ENCODE measurements at places on chromosomes 7 and 10. TPM values are rescaled to one million over a fixed set of nuclear protein-coding genes. Genes with fewer than 3 reads are reported as not detected.
A peak's percentile ranks its signal among the peaks of the same experiment; 100 is the strongest.

FZD8 gene
- total RNA-seq, result 13.0 TPM

ATP5MK gene
- 429 TPM for total RNA-seq

DDX56 gene
- total RNA-seq, result 105 TPM

VWDE gene
- total RNA-seq, result 3.0 TPM

C10orf62 gene
- 0.26 TPM for total RNA-seq

PDZD7 gene
- total RNA-seq, result 0.58 TPM

VIPR2 gene
- not detected for total RNA-seq

CRPPA gene
- total RNA-seq, result 1.1 TPM

- peaks cover 13% of the 10 kb centered on the region for H3K4me1 ChIP-seq
- H3K27ac ChIP-seq, result peak overlapping the region; percentile 49
- DNase-seq, result no peak
- no peak overlapping the region for H3K4me3 ChIP-seq
- H3K36me3 ChIP-seq, result peaks cover 5% of the 10 kb centered on the region
- no peaks in the 10 kb centered on the region for H3K27me3 ChIP-seq
Observed at GRCh38 chr10:34753014-34753757, 61.9 kb downstream of the PARD3 start.

DNA sequence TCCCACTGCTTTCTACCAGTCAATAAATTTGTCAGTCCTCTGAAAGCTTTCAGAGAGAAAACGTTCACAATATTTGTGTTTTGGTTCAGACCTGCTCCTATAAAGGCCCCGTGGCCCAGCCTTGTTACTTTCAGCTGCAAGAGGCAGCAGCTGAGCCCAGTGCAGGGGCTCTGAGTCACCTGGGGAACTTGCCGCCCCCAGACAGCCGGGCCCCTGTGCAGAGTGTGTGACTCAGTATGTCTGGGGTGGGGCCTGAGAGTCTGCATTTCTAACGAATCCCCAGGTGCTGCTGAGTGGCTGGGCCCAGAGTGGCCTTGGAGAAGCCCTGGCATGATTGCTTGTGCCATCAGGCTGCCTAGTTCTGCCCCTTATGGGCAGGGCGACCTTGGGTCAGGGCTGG, 303.5 kb downstream of the PAXIP1 start:
- H3K4me3 ChIP-seq, result no peak overlapping the region
- no peaks in the 10 kb centered on the region for H3K4me1 ChIP-seq
- H3K27me3 ChIP-seq, result no peaks in the 10 kb centered on the region

- no peaks in the 10 kb centered on the region for H3K4me1 ChIP-seq
- no peaks in the 10 kb centered on the region for H3K36me3 ChIP-seq
- no peak overlapping the region for H3K27ac ChIP-seq
- DNase-seq, result no peak
Observed at GRCh38 chr10:52011118-52011517, 303.0 kb upstream of the DKK1 start.

DNA sequence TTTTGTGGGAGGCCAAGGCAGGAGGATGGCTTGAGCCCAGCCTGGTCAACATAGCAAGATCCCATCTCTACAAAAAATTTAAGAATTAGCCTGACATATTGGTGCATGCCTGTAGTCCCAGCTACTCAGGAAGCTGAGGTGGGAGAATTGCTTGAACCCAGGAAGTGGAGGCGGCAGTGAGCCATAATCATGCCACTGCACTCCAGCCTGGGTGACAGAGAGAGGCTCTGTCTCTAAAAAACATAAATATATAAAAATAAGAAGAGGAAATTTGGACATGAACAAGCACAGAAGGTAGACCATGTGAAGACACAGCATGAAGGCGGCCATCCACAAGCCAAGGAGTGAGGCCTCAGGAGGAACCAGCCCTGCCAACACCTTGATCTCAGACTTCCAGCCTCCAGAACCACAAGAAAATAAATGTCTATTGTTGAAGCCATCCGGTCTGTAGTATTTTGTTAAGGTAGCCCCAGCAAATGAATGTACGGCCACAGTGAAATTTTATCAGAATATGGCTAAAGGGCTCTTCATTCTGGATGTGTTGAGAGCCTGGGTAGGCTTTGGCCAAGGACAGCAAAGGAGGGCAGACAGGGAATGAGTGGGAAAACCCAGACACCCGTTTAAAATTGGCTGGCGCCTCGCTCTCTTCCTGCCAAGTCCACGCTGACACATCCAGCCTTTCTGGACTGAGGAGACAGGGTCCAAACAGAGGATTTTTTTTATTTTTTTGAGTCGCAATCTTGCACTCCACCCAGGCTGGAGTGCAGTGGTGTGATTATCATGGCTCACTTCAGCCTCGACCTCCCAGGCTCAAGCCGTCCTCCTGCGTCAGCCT, 12.9 kb upstream of the GRID2IP start:
- no peak for DNase-seq
- no peak overlapping the region for H3K4me3 ChIP-seq
- H3K36me3 ChIP-seq, result no peaks in the 10 kb centered on the region
- H3K4me1 ChIP-seq, result no peaks in the 10 kb centered on the region
- H3K27ac ChIP-seq, result no peak overlapping the region
- H3K27me3 ChIP-seq, result no peaks in the 10 kb centered on the region

DNA sequence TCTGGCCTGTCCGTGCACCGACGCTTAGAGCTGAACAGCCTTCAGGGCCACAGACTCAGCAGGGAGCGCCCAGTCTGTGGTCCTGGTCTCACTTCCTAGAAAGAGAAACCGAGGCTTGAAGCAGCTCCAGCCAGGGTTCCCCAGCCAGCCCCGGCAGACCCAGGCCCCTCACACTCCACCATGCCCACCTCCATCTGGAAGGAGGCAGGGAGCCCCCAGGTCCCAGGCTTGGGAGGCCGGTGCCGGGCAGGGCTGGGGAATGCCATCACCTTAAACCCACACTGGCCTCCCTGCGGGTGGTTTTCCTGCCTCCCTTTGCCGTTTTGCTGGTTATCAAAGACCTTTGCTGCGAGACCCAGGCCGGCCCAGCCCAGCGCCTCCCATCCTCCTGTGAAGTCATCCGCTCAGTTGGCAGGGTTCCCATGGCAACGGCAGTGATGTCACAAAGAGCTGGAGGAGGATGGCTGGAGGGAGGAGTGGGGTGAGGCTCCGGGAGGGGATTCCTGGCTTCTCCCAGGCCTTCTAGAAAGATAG, 24.0 kb downstream of the ELFN1 start:
- no peaks in the 10 kb centered on the region for H3K4me1 ChIP-seq
- H3K36me3 ChIP-seq, result no peaks in the 10 kb centered on the region
- no peak overlapping the region for H3K4me3 ChIP-seq
- no peak overlapping the region for H3K27ac ChIP-seq

DNA sequence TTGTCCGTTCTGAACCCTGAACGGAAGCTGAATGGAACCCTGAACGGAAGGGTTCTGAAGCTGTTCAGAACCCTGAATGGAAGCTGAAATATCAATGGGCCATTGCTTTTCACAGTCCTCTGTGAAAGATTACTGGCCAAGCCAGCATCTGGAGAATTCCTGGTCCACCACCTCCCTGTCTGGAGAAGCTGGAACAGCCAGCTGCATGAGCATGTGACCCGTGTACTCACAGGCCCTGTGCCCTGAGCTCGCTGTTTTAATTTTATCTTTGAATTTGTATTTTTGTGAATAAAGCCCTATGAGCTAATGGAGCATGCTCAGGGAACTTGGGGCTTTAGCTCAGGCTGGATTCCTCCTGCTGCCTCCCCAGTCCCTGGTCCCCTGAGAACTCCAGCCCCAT, 37.2 kb downstream of the HTRA1 start:
- H3K27me3 ChIP-seq, result no peaks in the 10 kb centered on the region
- peaks cover 45% of the 10 kb centered on the region for H3K4me1 ChIP-seq
- peaks cover 59% of the 10 kb centered on the region for H3K36me3 ChIP-seq

DNA sequence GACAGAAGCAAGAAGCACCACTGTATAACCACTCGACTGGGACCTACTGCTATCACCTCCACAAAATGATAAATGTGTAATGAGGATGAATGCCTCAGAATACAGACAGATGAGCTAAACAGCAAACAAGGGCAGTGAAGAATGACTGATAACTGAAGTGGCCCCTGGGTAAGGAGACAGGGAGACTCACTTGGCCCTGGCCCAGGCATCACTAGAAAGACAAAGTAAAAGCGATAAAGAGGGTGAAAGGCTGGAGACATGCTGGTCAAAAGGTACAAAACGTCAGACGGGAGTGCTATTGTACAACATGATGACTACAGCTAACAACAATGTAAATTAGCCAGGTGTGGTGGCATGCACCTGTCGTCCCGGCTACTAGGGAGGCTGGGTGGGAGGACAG, 27.8 kb upstream of the APBB1IP start:
- no peak for DNase-seq
- no peaks in the 10 kb centered on the region for H3K4me1 ChIP-seq
- H3K36me3 ChIP-seq, result no peaks in the 10 kb centered on the region
- no peak overlapping the region for H3K27ac ChIP-seq
- no peak overlapping the region for H3K4me3 ChIP-seq

GRCh38 chr10:130758529-130758928, 553.0 kb downstream of the TCERG1L start:
- no peaks in the 10 kb centered on the region for H3K4me1 ChIP-seq
- H3K27me3 ChIP-seq, result no peaks in the 10 kb centered on the region
- DNase-seq, result no peak
- no peaks in the 10 kb centered on the region for H3K36me3 ChIP-seq
- no peak overlapping the region for H3K4me3 ChIP-seq
- H3K27ac ChIP-seq, result no peak overlapping the region

GRCh38 chr7:117012696-117013095, 59.4 kb downstream of the ST7 start:
- no peak overlapping the region for H3K4me3 ChIP-seq
- DNase-seq, result peak; percentile 43
- H3K36me3 ChIP-seq, result no peaks in the 10 kb centered on the region
- no peaks in the 10 kb centered on the region for H3K27me3 ChIP-seq
- no peak overlapping the region for H3K27ac ChIP-seq

GRCh38 chr10:34766811-34767494, 48.1 kb downstream of the PARD3 start:
- H3K27me3 ChIP-seq, result no peaks in the 10 kb centered on the region
- H3K4me1 ChIP-seq, result peaks cover 68% of the 10 kb centered on the region
- peak overlapping the region; percentile 59 for H3K27ac ChIP-seq
- H3K4me3 ChIP-seq, result no peak overlapping the region
- peaks cover 5% of the 10 kb centered on the region for H3K36me3 ChIP-seq
- no peak for DNase-seq

- no peak for DNase-seq
- H3K36me3 ChIP-seq, result no peaks in the 10 kb centered on the region
- H3K4me1 ChIP-seq, result no peaks in the 10 kb centered on the region
- peaks cover 10% of the 10 kb centered on the region for H3K27me3 ChIP-seq
Observed at GRCh38 chr7:114879554-114879953, 42.3 kb upstream of the MDFIC start.

DNA sequence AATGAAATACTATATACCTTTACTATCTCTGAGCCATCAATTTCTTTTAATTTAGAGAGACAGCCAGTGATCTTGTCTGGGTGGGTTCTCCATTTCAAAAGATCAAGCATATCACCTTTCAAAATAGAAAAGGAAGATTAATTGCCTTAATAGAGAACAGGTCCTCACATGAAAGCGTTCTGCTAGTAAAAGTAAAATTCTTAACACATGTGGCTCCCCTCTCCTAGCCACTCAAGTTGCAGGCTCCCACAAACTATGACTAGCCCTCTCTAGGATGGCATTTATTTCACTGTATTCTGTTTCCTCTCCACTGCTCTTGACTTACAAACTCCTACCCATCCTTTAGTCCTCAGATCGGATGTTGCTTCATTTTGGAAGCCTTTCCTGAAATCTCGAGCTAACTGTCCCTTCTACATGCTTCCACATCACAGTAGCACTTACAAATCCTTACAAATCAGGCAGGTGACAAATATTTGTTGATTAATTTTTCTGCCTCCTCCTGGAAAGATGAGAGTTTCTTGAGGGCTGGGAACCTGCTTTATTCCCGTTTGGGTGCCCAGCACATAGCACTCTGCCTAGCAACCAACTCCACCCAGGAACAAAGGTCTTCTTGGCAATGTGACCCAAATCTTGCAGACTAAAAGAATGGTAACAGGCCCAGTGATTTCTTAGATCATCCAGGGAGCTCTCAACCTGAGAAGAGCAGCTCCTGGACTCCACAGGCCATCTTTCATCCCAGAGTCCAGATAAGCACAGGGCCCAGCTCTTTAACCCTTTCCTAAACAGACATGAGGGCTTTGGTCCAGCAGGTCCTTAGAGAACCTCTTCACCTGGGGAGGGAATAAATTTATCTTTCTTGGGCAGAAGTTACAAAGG, 310.4 kb upstream of the IMMP2L start:
- no peak overlapping the region for H3K27ac ChIP-seq
- no peak overlapping the region for H3K4me3 ChIP-seq
- H3K27me3 ChIP-seq, result no peaks in the 10 kb centered on the region

DNA sequence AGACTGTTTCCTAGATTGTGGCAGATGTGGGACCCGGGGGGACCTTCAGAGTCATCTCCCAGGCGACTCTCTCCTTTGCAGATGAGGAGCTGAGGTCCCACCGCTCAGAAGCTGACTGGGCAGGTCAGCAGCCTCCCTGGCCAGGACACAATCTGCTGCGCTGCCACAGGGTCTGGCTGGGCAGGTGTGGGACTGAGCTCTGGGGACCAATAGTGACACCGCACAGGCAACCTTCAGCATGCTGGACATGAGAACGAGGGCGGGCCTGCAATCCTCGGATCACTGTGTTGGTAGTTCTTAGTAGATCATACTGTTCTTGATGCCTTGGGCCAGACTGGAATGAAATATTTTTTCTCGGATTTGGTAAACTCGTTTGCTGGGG, 20.5 kb upstream of the CRYGN start:
- no peaks in the 10 kb centered on the region for H3K27me3 ChIP-seq
- peak overlapping the region; percentile 76 for H3K27ac ChIP-seq
- H3K4me3 ChIP-seq, result peak overlapping the region; percentile 65

DNA sequence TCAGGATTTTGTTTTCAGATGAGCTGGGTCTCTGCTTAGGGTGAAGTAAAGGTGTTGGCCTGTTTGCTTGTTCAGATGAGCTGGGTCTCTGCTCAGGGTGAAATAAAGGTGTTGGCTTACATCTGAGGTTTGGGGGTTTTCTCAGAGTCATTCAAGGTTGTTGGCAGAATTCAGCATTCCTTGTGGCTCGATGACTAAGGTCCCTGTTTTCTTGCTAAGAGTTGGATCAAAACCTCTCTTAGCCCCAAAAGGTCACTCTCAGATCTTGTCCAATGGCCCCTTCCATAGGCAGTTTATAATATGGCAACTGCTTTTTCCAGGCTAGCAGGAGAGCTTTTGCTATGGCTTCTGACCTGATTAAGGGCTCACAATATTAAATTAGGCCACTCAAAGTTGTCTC, 106.6 kb downstream of the ADAM22 start:
- no peaks in the 10 kb centered on the region for H3K4me1 ChIP-seq
- H3K27ac ChIP-seq, result no peak overlapping the region
- peaks cover 7% of the 10 kb centered on the region for H3K27me3 ChIP-seq
- no peak overlapping the region for H3K4me3 ChIP-seq

- H3K4me1 ChIP-seq, result peaks cover 12% of the 10 kb centered on the region
- peak overlapping the region; percentile 91 for H3K27ac ChIP-seq
- DNase-seq, result peak; percentile 65
- H3K27me3 ChIP-seq, result no peaks in the 10 kb centered on the region
Observed at GRCh38 chr10:4725917-4726606, 99.9 kb upstream of the AKR1E2 start.
